ENCODE measurements at places on chromosomes 16 and 17.

GRCh38 chr16:12513791-12514175 is 289.9 kb downstream of the CPPED1 start:
- no peak for DNase-seq

DNA sequence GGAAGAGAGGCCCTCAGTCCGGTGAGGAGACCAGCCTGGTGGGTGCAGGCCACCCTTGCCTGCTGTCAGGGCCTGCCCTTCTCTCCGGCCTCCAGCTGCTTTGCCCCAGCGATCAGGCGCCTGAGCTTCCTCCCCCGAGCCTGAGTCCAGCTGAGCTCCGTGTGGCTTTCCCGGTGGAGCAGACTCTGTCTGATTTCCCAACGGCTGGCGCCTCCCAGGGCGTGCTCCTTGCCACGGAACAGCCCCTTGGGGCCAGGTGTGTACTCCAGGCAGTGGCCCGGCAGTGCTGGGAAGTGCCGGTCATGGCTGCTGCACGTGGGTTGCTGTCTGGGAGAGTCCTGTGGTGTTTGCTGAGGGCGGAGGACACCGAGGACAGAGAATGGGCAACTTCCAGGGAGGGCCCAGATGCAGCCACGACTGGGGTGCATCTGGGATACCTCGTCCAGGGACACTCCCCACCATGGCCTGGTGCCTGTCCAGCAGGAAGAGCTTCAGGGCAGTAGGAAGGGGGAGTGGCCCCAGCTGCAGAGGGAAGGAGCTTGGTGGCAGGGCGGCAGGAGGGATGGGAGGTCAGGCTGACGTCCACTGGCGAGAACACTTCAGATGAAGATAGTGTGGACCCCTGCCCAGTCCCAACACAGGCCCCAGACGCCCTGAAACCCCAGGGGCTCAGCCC is 22.5 kb downstream of the METRNL start:
- no peak for DNase-seq

- DNase-seq = no peak
Measured at GRCh38 chr17:40497695-40498094, 3.7 kb downstream of the TNS4 start.

DNA sequence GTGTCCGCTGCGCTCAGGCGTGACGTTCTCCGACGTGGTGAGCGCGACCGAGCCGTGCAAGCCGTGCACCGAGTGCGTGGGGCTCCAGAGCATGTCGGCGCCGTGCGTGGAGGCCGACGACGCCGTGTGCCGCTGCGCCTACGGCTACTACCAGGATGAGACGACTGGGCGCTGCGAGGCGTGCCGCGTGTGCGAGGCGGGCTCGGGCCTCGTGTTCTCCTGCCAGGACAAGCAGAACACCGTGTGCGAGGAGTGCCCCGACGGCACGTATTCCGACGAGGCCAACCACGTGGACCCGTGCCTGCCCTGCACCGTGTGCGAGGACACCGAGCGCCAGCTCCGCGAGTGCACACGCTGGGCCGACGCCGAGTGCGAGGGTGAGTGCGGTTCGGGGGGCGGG is 11.2 kb downstream of the NGFR start:
- DNase-seq = no peak

DNA sequence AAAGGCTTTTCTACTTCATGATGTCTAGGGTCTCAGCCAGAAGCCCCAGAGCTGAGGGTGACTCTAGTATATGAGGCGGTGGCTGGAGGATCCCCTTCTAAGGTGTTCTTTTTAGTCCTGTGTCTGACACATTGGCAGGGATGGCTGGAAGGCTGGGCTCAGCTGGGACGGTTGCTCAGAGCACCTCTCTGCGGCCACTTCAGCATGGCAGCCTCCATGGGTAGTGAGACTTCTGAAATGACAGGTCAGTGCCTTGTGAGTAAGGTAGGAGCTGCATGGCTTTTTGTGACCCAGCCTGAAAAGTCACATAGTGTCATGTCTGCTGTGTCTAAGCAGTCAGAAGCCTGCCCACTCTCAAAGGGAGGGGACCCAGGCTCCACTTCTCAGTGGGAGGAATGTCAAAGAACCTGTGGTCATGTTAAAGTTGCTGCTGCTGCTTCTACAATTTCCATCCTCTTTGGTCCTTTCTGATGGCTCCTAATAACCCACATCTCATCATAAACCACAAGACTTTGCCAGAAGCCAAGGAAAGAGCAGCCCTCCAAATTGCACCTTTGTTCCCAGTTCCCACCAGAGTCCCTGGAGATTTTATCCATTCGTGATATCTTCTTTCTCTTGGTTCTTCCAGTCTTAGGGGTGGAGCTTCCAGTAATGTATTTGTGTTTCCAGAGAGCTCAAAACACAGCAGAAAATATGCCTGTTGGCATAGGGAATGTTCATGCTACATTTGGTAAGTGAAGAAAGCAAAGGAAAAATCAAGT is 15.4 kb upstream of the KCNG4 start:
- no peak for DNase-seq

DNA sequence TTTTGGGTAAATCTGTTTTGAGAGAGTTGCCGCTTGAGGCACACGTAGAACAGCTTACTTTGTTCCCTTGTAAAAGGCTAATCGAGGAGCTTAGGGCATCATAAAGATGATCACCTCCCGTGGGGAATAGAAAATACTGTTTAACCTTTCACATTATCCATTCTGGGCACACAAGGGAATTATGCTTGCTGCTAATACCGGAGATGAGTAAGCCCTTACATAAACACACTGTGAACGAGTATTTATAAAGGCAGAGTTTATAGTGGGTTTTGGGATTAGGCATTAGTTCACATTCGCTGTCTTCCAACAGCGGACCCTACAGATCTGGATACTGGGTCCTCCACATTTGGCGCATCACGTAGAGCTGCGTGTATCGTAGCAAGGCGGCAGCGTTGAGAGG is 51.2 kb upstream of the CNTNAP4 start:
- DNase-seq = no peak

DNA sequence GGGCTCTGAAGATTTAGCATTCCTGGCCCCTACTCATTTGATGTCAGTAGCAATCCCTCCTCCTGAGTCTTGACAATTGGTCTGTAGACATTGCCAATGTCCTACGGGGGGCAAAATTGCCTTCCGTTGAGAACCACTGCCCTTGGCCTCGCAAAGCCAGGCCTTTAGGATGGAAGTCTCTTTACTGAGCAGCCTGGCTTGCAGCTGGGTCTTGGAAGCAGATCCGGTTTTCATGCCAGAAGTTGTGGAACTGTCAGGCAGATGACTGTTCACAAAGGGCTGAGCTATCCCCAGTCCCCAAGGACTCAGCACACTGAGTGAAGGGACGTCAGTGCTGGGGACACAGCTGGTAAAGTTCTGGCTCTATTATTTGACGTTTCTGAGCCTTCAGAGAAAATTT is 83.2 kb downstream of the WSCD1 start:
- no peak for DNase-seq

DNA sequence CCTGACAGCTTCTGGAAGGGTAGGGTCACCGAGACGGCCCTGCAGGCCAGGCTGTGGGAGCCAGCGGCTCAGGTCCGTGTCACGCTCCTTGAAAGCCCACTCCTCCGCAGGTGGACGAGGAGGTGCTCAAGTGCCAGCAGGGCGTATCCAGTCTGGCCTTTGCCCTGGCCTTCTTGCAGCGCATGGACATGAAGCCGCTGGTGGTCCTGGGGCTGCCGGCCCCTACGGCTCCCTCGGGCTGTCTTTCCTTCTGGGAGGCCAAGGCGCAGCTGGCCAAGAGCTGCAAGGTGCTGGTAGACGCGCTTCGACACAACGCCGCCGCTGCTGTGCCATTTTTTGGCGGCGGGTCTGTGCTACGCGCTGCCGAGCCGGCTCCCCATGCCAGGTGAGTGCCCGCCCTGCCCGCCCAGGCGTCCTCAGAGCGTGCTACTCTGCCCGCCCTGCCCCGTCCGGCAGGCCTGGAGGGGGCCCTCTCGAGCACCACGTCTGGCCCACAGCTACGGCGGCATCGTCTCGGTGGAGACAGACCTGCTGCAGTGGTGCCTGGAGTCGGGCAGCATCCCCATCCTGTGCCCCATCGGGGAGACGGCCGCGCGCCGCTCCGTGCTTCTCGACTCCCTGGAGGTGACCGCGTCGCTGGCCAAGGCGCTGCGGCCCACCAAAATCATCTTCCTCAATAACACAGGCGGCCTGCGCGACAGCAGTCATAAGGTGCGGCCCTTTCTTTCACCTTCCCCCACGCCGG is 1.3 kb downstream of the NAGS start:
- DNase-seq = no peak

DNA sequence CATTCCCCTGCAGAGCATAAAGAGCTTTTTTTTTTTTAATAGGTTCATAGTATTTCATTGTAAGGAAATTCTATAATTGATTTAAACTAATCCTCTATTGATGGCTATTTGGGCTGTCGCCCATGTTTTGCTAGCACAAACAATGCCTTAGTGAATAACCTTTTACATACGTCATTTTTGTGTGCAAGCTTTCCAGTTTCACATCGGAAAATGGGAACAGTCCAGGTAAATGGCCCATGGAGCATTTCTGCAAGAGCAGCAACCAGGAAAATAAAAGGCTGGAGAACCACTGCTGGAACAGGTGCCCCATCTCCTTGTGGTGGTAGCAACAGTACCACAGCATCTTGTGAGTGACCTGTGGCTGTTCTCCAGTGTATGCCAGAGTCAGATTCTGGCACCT is 48.6 kb downstream of the CDH1 start:
- DNase-seq = no peak

DNA sequence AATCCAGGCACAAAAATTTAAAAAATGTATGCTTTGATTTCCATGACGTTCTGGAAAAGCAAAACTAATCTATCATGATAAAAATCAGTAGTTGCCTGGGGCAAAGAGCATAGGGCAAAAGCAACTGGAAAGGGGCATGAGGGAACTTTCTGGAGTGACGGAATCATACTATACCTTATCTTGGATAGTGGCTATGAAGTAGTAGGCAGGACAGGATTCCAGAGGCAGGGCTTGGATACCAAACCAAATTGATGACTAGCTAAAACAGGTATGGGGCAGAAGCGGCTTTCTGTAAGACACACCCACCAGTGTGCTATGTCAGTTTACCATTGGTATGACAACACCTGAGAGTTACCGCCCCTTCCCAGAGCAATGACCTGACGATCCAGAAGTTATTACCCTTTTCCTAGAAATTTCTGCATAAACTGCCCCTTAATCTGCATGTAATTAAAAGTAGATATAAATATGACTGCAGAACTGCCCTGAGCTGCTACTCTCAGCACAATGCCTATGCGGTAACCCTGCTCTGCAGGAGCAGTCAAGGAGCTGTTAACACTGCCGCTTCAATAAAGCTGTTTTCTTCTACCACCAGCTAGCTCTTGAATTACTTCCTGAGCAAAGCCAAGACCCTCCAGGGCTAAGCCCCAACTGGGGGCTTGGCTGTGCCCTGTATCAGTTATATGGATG is 56.7 kb downstream of the CFDP1 start:
- no peak for DNase-seq

DNA sequence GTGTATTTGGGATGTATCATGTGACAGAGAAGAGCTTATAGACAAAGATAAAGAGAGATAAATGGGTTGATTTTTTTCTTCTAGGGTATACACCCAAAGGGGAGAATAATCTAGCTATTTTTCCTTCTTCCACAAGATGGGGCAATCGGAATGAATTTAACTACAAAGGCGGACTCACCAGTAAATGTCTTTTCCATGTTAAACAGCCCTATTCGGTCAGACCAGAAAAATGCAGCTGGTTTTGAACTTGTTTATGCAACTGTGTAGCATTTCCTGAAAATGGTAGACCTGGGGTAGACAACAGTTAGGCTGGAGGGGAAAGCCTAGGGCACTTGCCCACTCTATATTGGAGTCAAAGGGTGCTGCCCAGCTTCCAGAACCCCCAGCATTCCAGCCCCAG is 477.1 kb downstream of the TOX3 start:
- DNase-seq = peak; percentile 35
